CD4-positive, alpha-beta T cell treated with Interleukin-6 for 4 hours (primary cell): ENCODE measurements at places on chromosomes 7 and 10.

GRCh38 chr10:76879116-76879913, 758.3 kb downstream of the KCNMA1 start:
- DNase-seq: no peak

GRCh38 chr7:113824117-113824823, 94.5 kb downstream of the PPP1R3A start:
- no peak for DNase-seq

GRCh38 chr10:77101341-77101740, 536.3 kb downstream of the KCNMA1 start:
- DNase-seq: no peak

DNA sequence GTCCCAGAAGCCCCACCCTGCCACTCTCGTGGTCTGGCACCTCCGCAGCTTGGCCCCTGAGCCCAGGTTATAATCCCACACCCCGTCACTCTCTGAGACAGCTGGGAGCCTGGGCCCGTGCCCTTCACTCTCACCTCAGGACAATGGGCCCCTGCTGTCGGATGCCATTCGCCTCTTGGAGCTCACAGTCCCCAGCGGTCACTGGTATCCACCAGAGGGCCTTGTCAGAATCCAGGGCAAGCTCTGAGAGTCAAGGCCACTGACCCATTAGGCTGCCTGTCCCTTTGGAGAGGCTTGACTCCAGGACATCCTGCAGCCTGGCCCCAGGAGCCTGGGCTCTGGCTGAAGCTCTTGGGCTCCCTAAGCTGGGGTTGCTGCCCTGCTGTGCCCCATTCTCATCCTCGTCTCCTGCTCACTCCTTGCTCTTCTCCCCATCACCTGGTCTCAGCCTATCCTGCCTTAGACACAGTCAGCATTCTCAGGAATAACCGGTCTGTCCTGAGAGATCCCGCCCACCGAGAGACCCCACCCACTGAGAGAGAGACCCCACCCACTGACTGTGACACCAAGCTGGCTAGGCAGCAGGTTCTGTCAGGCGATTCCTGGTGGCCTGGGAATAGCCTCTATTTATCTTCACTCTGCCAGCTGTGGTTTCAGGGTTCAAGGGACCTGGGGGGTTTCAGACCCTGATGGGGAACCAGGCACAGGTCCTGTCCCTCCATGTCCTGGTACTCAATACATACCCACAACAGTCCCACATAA, 27.7 kb downstream of the CPXM2 start:
- DNase-seq: no peak

DNA sequence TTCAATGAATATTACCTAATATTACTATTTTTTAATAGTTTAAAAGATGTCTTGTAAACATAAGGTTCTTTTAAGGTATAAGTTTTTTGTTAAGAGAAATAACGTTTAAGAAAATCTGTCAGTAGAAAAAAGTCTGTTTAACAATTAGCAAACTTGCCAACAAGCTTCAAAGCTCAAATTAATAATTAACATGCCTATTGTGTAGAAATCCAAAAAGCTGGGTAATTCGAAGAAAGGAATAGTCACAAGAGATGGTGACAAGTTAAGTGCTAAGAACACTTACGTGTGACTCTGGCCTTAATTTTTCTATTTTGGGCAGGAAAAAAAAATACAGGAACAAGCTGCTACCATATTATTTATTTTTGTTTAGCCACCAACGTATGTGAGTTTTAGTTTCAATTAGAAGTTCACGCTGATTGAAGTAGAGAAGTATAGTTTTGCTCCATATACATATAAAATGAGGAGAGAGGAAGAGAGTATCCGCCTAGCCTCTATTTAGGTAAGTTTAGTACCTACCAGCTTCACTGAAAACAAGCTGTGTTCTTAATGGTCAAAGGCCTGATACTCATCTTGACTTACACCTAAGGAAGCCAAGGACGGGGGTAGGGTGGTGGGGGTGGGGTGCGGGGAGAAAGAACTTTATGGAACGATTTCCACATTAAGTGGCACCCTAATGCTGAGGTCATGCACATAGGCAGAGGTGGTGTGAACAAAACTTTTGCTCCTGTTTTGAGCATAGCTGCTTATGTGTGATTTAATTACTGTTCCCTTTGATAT, 43.4 kb upstream of the AGBL3 start:
- DNase-seq: no peak

- no peak for DNase-seq
Observed at GRCh38 chr10:5988336-5988920, 11.1 kb upstream of the IL15RA start.

- DNase-seq: no peak
Observed at GRCh38 chr10:1268831-1269230, 212.6 kb downstream of the WDR37 start.

- no peak for DNase-seq
Observed at GRCh38 chr10:107899075-107899474, 734.6 kb upstream of the SORCS1 start.

DNA sequence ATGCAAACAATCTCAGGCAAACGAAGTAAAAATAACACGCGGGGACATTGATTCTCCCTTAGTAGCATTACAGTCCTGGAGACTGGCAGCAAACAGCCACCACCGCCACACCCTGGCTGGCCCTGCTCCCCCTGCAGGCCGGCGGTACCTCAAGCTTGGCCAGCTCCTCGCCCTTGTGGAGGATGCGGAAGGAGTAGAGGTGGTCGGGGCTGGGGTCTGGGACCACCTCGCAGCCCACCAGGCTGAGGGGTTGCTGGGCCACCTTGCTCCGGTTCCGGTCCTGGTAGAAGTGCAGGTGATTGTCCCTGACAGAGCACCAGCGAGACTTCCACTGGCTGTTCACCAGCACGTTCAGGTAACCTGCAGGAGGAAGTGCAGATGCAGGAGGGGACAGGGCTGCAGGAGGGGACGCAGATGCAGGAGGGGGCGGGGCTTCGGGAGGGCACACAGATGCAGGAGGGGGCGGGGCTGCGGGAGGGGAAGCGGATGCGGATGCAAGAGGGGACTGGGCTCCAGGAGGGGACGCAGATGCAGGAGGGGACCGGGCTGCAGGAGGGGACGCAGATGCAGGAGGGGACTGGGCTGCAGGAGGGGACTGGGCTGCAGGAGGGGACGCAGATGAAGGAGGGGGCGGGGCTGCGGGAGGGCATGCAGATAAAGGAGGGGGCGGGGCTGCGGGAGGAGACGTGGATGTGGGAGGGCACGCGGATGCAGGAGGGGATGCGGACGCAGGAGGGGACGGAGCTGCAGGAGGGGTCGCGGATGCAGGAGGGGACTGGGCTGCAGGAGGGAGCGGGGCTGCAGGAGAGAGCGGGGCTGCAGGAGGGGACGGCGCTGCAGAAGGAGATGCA, 65.7 kb downstream of the VWA2 start:
- peak; percentile 86 for DNase-seq

DNA sequence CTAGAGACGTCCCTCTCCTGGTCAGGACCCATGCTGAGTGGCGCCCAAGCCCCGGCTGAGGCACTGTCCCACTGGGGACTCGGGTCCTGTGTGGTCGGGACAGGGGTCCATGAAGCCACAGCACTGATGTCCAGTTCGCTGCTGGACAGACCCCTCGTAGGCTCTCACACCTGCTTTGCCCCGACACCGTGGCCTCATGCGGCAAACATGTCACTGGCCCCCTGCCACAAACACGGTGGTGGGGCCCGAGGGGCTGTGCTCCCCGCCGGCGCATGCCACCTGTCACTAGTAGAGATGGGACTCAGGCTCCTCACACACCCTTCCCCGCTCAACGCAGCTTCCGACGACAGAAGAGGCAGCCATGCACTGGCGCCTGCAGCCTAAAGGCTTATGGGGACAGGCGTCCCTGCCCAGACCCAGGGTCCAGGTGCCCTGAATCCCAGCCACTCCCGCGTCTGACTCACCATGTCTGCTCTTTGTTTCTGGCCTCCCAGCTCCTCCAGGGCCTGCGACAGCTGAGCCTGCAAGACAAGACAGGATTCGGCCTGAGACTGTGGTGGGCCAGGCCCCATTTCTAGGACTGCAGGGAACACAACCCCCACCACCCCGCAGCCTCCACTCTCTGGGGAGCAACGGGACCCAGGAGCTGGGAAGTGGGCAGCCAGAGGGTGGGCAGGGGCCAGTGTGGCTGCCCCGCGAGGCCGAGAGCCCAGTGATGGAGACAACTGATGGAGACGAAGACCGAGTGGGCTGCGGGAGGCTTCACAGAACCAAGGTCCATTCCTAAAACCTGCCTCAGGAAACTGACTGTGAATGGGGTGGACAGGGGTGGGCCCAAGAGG, 230.9 kb downstream of the MAD1L1 start:
- DNase-seq: no peak

- DNase-seq: no peak
Observed at GRCh38 chr10:57657164-57657765, 610.4 kb downstream of the IPMK start.

DNA sequence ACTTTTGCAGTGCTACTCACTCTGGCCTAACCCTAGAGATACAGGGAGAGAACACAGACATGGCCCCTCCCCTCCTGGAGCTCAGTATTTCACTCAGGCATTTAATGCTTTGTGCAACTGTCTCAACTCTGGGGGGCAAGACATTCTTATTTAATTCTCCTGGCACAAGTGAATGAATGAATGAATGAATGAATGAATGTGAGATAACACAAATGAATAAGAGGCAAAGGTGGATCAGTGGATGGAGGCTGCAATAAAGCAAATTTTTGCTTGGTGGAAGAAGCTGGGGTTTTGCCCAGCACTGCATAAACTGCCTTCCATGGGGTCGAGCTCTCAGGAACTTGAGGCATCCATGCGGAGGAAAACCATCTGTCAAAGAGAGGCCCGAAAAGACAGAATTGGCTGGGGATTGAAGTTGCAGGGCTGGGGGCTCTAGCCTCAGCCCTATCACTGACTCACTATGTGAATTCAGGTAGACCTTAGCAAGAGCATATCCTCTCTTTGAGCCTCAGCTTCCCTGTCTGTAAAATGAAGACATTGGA, 441.4 kb upstream of the ZMIZ1 start:
- no peak for DNase-seq

GRCh38 chr10:47452495-47453140, 31.3 kb downstream of the ANXA8 start:
- DNase-seq: no peak

- no peak for DNase-seq
Observed at GRCh38 chr10:92734301-92734700, 44.5 kb downstream of the HHEX start.

- DNase-seq: no peak
Observed at GRCh38 chr7:101674439-101674838, 45.3 kb upstream of the MYL10 start.

- no peak for DNase-seq
Observed at GRCh38 chr7:102122026-102122425, 164.6 kb upstream of the SH2B2 start.

- no peak for DNase-seq
Observed at GRCh38 chr7:68730194-68730593, 868.1 kb upstream of the AUTS2 start.

- no peak for DNase-seq
Observed at GRCh38 chr10:1923586-1923985, 186.3 kb upstream of the ADARB2 start.

GRCh38 chr7:103894656-103895596, 94.5 kb downstream of the RELN start:
- no peak for DNase-seq

- DNase-seq: peak; percentile 65
Observed at GRCh38 chr7:50793120-50793946, 10.6 kb upstream of the GRB10 start.

GRCh38 chr7:44971902-44972441, 6.8 kb downstream of the MYO1G start:
- no peak for DNase-seq

DNA sequence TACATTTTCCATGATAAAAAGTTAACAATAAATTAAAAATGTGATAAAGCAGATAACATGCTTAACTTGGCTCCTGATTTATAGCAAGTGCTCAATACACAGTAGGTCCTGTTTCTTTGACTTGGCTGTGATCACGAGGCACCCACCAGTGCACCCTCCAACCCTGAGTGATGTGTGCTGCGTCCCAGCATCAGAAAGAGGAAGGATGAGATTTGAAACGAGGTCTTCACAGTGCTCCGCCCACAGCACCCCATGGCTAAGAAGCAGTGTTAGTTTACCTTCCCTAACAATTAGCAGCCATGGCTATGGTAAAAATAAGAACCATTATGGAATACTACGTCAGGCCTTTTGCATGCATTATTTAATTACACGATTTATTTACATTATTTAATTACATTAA, 292.0 kb upstream of the ZMIZ1 start:
- no peak for DNase-seq

DNA sequence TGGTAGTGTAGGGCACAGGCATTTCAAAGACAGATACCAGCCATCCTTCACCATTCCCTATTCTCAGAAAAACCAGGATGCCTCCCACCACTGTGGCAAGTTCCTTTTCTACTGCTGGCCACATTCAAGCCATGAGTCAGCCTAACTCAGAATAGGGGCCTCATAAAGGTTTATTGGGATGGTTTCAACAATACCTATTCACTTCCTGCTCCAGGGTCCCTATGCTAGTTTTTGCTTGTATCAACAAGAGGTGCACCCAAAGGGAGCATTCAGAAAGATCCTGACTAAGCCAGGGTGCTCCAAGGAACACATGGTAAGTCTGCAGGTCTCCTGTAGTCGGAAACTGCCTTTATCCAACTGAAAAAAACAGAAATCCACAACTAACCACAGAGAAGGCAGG, 76.9 kb upstream of the EGR2 start:
- no peak for DNase-seq
